ENCODE measurements at places on chromosomes 1 and 21. TPM values are rescaled to one million over a fixed set of nuclear protein-coding genes. Genes with fewer than 3 reads are reported as not detected.

DNA sequence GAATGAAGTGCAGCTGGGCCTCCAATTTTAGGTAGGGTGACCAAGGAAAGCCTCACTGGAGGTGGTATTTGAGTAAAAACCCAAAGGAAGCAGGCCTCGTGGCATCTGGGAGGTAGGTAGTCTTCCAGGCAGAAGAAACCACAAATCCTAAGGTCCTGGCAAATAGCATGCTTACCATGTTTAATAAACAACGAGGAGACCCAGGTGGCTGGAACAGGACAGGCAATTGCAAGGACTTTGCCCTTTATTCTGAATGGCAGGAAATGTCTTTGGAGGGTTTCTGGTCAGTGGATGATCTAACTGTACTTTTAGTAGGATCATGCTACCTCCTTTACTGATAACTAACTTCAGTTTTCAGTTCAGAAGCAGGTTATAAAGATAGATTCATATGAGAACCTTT is 52.2 kb downstream of the EPB41 start:
- no peaks in the 10 kb centered on the region for H3K36me3 ChIP-seq
- no peak overlapping the region for H3K4me3 ChIP-seq
- no peaks in the 10 kb centered on the region for H3K27me3 ChIP-seq
- no peak overlapping the region for H3K27ac ChIP-seq
- DNase-seq, result no peak
- H3K4me1 ChIP-seq, result no peaks in the 10 kb centered on the region

GRCh38 chr21:16605597-16605996 is 875.8 kb downstream of the USP25 start:
- H3K36me3 ChIP-seq, result peaks cover 19% of the 10 kb centered on the region
- no peak for DNase-seq
- H3K27me3 ChIP-seq, result no peaks in the 10 kb centered on the region
- H3K4me1 ChIP-seq, result no peaks in the 10 kb centered on the region
- no peak overlapping the region for H3K27ac ChIP-seq

Gene NKAIN1
- not detected for total RNA-seq

Gene TTC39A
- total RNA-seq, result 39.2 TPM

GRCh38 chr1:201504179-201504631 is 2.7 kb downstream of the CSRP1 start:
- no peaks in the 10 kb centered on the region for H3K36me3 ChIP-seq
- peak overlapping the region; percentile 63 for H3K4me3 ChIP-seq
- H3K4me1 ChIP-seq, result peaks cover 90% of the 10 kb centered on the region
- no peak for DNase-seq
- H3K27ac ChIP-seq, result peak overlapping the region; percentile 93

- no peak overlapping the region for H3K4me3 ChIP-seq
- no peaks in the 10 kb centered on the region for H3K27me3 ChIP-seq
- no peak for DNase-seq
- no peaks in the 10 kb centered on the region for H3K36me3 ChIP-seq
Observed at GRCh38 chr1:235910357-235911299, 43.9 kb upstream of the LYST start.

GRCh38 chr1:38029685-38030511 is 16.7 kb downstream of the POU3F1 start:
- H3K27me3 ChIP-seq, result no peaks in the 10 kb centered on the region
- no peak overlapping the region for H3K4me3 ChIP-seq
- peak overlapping the region; percentile 79 for H3K27ac ChIP-seq
- peaks cover 17% of the 10 kb centered on the region for H3K36me3 ChIP-seq
- no peak for DNase-seq

DNA sequence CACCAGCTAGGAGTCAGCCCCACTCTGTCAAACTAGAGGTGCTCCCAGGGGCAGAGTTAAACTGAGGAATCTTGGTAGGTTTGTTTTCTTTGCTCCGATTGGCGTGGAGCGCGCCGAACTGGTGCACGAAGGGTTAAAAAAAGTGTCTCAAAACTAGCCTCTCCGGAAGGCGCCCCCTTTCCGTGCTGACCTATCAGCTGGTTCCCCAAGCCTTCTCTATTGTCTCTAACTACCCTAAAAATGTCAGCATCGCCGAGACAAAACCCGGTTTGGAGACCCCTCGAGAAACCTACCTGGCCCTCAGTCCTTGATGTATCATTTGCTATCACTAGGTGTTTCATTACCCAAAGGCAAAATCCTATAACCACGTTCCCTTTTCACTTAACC is 2.2 kb downstream of the TGFB2 start:
- peak overlapping the region; percentile 85 for H3K27ac ChIP-seq
- H3K36me3 ChIP-seq, result no peaks in the 10 kb centered on the region
- peak overlapping the region; percentile 62 for H3K4me3 ChIP-seq
- H3K4me1 ChIP-seq, result peaks cover 3% of the 10 kb centered on the region
- no peaks in the 10 kb centered on the region for H3K27me3 ChIP-seq

GRCh38 chr1:180250499-180250770 is 20.4 kb downstream of the LHX4 start:
- no peaks in the 10 kb centered on the region for H3K27me3 ChIP-seq
- H3K36me3 ChIP-seq, result no peaks in the 10 kb centered on the region
- H3K4me3 ChIP-seq, result no peak overlapping the region
- H3K27ac ChIP-seq, result no peak overlapping the region

Gene SGIP1
- 0.35 TPM for total RNA-seq

Gene ZNF436
- 33.6 TPM for total RNA-seq

GRCh38 chr1:118977600-118977999 is 10.5 kb downstream of the TBX15 start:
- H3K4me1 ChIP-seq, result no peaks in the 10 kb centered on the region
- DNase-seq, result no peak
- H3K27me3 ChIP-seq, result peaks cover 9% of the 10 kb centered on the region
- no peak overlapping the region for H3K4me3 ChIP-seq
- H3K27ac ChIP-seq, result no peak overlapping the region

DNA sequence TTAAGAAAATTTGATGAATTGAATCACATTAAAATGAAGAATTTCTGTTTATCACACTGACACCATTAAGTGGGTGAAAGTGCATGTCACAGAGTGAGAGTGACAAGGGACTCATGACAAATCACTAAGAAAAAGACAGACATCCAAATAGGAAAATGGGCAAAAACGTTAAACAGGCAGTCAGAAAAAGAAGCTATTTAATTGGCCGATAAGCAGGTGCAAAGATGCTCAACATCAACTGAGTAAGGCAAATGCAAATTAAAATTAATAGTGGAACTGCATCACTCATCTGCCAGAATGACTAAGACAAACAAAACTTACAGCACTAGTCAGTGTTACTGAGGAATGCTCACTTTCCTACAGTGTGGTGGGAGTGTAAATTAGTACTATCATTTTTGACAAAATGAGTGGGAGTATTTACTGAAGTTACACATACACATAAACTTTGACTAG is 39.2 kb upstream of the RUNX1 start:
- H3K4me1 ChIP-seq, result peaks cover 8% of the 10 kb centered on the region
- no peak overlapping the region for H3K27ac ChIP-seq
- no peak overlapping the region for H3K4me3 ChIP-seq
- H3K36me3 ChIP-seq, result no peaks in the 10 kb centered on the region

GRCh38 chr1:113123737-113124136 is 50.7 kb downstream of the LRIG2 start:
- H3K36me3 ChIP-seq, result peaks cover 97% of the 10 kb centered on the region
- H3K4me3 ChIP-seq, result no peak overlapping the region

Gene TPTE
- total RNA-seq, result not detected

DNA sequence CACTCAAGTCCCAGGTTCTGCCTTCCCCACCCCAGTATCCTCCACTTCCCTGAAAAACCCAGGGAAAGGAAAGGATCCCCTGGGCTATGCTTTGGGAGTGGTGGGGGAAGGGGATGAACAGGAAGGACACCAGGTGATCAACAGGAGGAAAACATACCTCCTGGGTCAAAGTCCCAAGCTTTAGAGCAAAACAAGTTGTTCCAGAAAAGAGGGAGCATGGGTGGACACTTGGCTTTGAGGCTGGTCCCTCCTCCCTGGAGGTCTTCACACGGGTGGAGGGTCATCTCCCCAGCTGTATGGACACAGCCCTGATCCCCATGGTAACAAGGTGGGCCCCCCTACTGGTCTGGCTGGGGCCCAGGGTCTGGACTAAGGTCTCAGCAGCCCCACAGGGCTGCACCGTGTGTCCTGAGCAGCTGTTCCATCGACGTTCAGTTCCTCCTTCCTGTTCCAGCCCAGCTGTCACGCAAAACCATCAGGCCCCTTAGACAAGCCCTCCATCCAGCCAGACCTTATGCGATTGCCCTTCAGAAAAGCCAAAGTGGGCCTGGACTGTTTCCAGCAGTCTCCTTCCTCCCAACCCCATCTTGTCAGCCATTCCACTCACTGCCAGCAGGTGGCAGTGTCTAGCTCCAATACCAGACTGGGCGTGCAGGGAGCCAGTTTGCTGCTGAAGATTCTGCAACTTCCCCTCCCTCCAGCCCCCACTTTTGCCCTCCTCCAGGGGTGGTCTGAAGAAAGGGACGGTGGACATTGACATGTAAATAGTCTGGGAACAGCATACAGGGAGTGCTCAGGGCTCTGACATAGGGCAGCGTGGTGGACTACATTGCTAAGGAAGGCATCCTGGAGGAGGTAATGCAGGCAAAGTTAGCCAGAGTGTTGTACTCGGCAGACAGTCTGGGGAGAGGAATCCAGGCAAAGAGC is 2.9 kb upstream of the PDZK1IP1 start:
- DNase-seq, result no peak
- H3K27me3 ChIP-seq, result no peaks in the 10 kb centered on the region
- no peak overlapping the region for H3K4me3 ChIP-seq
- no peaks in the 10 kb centered on the region for H3K36me3 ChIP-seq
- H3K27ac ChIP-seq, result peak overlapping the region; percentile 85

DNA sequence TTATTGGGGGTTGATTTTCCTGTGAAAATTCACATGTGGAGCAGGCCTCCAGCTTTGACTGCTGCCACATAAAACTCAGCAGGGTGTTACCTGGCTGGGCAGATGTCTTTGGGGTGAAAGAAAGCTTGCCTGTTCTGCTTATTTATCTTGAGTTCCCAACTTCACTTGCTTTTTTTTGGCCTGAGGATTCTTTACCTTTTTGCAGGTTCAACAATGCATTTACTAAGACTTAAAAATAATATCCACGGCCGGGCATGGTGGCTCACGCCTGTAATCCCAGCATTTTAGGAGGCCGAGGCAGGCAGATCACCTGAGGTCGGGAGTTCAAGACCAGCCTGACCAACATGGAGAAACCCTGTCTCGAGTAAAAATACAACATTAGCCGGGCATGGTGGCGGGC is 509.1 kb downstream of the KIF26B start:
- H3K4me1 ChIP-seq, result no peaks in the 10 kb centered on the region
- no peak overlapping the region for H3K27ac ChIP-seq
- H3K4me3 ChIP-seq, result no peak overlapping the region

DNA sequence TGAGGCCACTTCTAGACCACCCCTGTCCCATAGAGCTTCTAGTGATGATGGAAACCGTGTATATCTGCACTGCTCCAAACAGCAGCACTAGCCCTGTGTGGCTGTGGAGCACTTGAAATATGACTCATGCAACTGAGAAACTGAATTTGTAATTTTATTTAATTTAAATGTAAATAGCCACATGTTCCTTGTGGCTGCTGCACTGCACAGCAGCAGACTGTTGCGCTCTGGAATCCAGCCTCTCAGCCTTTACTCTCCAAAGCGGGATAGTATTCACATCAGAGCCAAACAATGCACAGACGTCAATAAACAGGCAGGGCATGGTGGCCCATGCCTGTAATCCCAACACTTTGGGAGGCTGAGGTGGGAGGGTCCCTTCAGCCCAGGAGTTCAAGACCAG is 12.0 kb downstream of the CAPN2 start:
- H3K27ac ChIP-seq, result no peak overlapping the region
- H3K27me3 ChIP-seq, result no peaks in the 10 kb centered on the region
- peaks cover 9% of the 10 kb centered on the region for H3K36me3 ChIP-seq

- H3K36me3 ChIP-seq, result no peaks in the 10 kb centered on the region
- H3K27ac ChIP-seq, result peak overlapping the region; percentile 1
- no peaks in the 10 kb centered on the region for H3K4me1 ChIP-seq
- H3K4me3 ChIP-seq, result no peak overlapping the region
- no peak for DNase-seq
- no peaks in the 10 kb centered on the region for H3K27me3 ChIP-seq
Observed at GRCh38 chr1:77438236-77438913, 156.6 kb downstream of the AK5 start.

Gene NR0B2
- total RNA-seq, result not detected

- H3K27ac ChIP-seq, result no peak overlapping the region
- no peak for DNase-seq
- H3K36me3 ChIP-seq, result no peaks in the 10 kb centered on the region
- no peaks in the 10 kb centered on the region for H3K27me3 ChIP-seq
- H3K4me3 ChIP-seq, result no peak overlapping the region
Observed at GRCh38 chr1:215146240-215146975, 63.9 kb downstream of the KCNK2 start.

GRCh38 chr1:85447006-85447943 is 17.7 kb downstream of the DDAH1 start:
- H3K4me3 ChIP-seq, result no peak overlapping the region
- no peaks in the 10 kb centered on the region for H3K27me3 ChIP-seq
- H3K36me3 ChIP-seq, result no peaks in the 10 kb centered on the region

Gene CRYAA
- not detected for total RNA-seq
